D721Med (cell line): ENCODE measurements at places on chromosomes 13 and 19.

GRCh38 chr13:33426131-33426530, 140.6 kb upstream of the STARD13 start:
- no peak for DNase-seq

DNA sequence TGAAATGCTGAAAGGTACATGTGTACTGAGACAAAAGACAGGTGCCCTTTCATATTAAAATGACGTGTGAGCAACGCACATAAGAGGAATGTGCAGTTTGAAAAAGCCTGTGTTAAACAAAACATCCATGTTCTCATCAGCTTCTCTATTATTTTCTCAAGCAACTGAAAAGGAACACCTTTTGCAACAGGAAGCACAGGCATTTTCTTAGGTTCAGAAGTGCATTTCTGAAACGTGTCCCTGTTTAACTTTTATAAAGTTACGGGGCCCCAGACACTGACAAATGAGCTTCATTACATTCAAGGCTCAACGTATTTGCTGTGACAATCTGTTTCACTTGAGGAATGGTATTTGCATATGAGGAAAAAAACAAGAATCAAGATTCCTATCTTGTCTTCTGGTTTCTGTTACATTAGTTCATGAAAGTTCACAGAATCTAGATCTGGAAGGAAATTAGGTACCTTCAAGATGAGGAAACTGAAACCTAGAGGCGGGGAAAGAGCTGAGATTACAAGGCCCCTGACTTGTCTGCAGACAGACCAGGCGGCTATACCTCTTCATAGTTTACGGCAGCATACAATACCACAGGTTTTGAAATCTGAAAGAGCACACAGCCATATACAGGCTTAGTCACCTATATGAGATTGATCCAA, 431.7 kb downstream of the KLF12 start:
- DNase-seq, result no peak

DNA sequence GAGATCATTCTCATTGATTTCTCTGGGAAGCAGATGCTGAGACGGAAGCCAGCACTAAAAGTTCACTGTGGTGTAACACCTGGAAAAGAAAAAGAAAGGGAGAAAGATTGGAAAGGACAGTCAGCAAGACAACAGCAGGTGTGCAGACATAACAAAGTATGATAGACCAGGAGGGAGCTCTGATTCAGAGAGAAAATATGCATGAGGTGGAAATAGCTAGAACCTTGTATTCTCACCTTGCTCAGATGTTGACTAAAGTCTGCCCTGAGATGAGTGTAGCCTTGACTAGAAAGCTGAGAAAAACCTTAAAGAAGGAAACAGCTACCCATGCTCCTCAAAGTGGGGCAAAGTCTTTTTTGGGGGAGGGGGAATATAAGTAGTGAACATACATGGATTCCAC, 1711.8 kb downstream of the EFNB2 start:
- DNase-seq, result no peak

- DNase-seq, result no peak
Measured at GRCh38 chr13:94784066-94784465, 71.7 kb upstream of the SOX21 start.

DNA sequence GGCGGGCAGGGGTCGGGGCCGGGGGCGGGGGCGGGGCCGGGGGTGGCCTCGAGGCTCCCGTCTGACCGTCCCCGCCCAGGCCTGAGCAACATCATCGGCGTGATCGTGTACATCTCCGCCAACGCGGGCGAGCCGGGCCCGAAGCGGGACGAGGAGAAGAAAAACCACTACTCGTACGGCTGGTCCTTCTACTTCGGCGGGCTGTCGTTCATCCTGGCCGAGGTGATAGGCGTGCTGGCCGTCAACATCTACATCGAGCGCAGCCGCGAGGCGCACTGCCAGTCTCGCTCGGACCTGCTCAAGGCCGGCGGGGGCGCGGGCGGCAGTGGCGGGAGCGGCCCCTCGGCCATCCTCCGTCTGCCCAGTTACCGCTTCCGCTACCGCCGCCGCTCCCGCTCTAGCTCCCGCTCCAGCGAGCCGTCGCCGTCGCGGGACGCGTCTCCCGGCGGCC, 9.4 kb upstream of the CACNG6 start:
- no peak for DNase-seq

DNA sequence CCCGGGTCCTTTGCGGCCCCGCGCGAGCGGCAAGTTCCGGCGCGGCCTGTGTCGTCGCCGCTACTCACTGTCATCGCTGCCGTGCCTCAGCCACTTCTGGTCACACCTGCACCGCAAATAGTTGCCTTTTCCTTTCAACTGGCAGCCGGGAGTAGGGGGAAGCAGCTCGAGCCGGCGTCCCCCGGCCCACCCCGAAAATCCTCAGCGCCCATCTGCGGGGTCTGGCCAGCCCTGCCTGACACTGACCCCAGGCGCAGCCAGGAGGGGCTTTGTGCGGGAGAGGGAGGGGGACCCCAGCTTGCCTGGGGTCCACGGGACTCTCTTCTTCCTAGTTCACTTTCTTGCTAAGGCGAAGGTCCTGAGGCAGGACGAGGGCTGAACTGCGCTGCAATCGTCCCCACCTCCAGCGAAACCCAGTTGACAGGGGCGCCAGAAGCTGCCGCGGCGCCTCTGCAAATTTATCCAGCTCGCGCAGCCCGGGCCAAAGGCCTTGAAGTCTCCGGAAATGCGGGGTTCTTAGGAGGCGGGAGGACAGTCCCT, 1.7 kb downstream of the PDX1 start:
- DNase-seq, result no peak

DNA sequence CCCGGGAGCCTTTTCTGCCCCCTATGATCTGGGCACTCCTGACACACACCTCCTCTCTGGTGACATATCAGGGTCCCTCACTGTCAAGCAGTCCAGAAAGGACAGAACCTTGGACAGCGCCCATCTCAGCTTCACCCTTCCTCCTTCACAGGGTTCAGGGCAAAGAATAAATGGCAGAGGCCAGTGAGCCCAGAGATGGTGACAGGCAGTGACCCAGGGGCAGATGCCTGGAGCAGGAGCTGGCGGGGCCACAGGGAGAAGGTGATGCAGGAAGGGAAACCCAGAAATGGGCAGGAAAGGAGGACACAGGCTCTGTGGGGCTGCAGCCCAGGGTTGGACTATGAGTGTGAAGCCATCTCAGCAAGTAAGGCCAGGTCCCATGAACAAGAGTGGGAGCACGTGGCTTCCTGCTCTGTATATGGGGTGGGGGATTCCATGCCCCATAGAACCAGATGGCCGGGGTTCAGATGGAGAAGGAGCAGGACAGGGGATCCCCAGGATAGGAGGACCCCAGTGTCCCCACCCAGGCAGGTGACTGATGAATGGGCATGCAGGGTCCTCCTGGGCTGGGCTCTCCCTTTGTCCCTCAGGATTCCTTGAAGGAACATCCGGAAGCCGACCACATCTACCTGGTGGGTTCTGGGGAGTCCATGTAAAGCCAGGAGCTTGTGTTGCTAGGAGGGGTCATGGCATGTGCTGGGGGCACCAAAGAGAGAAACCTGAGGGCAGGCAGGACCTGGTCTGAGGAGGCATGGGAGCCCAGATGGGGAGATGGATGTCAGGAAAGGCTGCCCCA, 8.5 kb upstream of the CEACAM7 start:
- no peak for DNase-seq

DNA sequence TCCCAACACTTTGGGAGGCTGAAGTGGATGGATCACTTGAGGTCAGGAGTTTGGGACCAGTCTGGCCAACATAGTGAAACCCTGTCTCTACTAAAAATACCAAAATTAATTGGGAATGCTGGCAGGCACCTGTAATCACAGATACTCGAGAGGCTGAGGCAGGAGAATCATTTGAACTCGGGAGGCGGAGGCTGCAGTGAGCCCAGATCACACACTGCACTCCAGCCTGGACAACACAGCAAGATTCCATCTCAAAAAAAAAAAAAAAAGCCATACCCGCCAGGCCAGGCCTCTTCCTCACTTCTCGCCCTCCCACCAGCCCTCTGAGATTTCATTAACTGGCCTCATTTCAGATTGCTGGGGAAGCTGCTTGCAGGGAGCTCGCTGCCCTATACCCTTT, 7.7 kb upstream of the RELB start:
- no peak for DNase-seq

DNA sequence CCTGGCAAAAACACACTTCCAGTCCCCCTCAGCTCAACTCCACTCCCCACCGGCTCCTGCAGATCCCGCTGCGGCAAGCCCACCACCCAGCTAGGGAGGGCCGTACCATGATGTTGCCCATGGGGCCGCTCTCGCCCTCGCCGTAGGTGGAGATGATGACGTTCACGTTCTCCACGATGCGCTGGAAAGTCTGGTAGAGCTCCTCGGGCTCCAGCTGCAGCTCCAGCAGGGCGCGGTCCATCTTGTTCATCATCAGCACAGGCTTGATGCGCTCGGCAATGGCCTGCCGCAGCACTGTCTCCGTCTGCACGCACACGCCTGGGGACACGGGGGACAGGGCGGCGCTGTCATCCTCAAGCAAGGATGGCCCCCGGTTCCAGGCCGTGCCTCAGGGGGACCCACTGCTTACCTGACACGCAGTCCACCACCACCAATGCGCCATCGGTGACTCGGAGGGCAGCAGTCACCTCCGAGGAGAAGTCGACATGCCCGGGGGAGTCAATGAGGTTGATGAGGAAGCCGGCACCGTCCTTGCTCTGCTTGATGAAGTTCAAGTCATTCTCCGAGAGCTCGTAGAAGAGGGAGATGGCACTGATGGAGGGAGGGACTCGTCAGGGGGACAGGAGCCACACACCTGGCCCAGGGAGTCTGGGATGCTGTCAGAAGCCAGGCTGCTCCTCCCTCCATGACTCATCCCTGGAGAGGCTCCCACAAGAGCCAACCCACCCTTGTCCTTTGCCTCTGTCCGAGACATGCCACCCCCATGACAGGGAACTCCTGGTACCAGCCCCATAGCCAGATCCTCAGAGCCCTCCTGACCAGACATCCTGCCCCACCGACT, 2.3 kb downstream of the EEF2 start:
- DNase-seq, result peak; percentile 21
